ENCODE measurements at places on chromosomes 7 and 10.
A peak's percentile ranks its signal among the peaks of the same experiment; 100 is the strongest.

GRCh38 chr7:117036053-117036669 lies 82.9 kb downstream of the ST7 start:
- no peak for DNase-seq

GRCh38 chr10:60212195-60212594 lies 177.5 kb downstream of the ANK3 start:
- no peak for DNase-seq

DNA sequence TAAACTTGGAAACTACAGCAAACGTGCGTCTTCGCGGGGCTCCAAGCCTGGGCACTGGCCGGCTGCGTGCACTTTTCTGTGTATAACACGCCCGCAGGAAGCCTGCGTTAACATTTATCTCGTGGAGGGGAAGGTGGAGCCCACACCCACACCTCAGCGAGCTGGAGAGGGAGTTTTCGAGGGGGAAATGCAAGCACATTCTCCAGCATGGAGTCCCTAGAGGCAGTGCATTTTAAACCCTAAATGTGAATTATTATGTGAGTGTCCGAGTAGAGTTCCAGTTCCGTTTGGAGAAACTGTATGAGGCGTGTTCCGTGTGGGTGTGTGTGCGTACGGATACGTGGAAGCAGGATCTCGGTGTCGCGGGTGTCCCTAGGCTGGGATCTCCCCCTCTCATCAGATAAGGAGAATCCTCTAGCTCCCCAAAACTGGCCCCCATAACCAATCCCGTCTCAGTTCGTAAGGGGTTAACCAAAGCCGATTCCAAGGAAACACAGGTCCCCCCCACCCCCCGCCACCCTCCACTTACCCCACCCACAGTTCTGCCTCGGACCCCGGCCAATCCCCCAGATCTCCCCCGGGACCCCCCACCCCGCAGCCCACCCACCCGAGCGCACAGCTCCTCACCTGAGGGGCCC lies 403 bp downstream of the CDK6 start:
- no peak for DNase-seq

DNA sequence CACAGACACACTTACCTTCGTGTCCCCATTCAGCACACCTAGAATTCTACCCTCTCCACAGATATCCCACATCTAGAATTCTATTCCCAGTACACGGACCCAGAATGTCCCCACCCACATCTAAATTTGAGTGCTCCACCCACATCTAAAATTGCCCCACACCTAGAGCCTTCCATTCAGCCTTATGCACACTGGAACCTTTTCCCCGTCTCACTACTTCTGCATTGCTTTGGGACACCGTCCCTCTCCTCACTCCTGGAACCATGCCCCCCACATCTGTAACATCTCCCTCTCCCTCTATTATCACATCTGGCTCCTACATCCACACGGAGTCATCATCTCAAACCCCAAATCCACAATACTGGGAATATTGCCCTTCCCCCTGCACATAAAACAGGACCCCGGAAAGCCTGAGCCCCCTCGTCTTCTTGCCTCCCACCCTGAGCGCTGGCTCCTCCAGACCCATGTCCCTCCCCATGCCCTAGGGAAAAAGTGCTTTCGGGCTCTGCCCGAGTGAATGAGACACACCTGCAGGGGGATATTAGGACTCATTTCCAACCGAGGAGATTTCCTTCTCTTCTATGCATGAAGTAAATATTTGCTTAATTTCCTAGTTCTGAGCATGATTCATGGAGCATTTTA lies 125.8 kb upstream of the UNC5B start:
- peak; percentile 2 for DNase-seq

- DNase-seq: no peak
Measured at GRCh38 chr10:56551037-56551436, 190.0 kb upstream of the ZWINT start.

- no peak for DNase-seq
Measured at GRCh38 chr10:19651549-19651948, 164.7 kb upstream of the PLXDC2 start.

- DNase-seq: no peak
Measured at GRCh38 chr7:37376386-37376785, 72.3 kb downstream of the ELMO1 start.

DNA sequence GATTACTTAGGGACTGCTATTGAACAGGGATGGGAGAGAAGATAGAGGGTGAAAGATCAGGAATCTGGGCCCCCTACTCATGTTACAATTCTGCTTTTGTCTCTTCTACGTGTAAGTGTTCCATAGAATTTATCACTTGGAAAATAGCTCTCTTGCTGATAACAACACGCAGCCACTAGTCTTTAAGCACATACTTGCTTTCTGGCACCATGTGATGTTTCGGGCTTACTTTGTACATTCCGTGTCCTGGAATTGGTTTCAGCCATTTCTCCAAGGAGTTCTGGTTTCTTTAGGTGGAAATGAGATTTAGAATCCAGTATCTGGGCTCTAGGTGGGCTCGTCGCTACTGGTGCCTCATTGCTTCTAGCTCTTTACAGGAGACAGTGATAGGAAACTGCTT lies 59.7 kb downstream of the TFAM start:
- no peak for DNase-seq

GRCh38 chr10:61378865-61379264 lies 74.3 kb downstream of the TMEM26 start:
- no peak for DNase-seq

DNA sequence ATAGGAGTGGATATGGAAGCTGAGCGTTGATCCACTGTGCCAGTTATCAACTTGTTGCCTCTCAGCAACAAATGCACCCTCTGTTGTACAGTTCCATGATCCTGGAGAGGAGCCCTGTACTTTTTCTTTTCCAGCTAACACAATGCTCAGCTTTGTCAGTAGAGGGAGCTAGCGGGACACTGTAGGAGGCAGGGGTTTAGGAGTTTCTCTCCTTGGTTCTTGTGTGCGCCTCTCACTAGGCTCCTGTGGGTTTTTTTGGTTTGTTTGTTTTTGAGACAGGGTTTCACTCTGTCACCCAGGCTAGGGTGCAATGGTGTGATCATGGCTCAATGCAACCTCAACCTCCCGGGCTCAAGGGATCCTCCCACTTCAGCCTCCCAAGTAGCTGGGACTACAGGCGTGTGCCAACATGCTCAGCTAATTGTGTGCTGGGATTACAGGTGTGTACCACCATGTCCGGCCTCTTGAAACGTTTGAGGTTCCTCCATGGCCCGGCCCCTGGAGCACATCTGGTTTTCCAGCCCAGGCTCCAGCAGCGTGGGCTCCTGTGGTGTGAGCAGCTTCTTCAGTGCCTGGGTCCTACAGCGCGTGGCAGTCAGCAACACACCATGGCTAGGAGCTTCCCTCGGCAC lies 12.0 kb upstream of the MARVELD1 start:
- DNase-seq: peak; percentile 85

DNA sequence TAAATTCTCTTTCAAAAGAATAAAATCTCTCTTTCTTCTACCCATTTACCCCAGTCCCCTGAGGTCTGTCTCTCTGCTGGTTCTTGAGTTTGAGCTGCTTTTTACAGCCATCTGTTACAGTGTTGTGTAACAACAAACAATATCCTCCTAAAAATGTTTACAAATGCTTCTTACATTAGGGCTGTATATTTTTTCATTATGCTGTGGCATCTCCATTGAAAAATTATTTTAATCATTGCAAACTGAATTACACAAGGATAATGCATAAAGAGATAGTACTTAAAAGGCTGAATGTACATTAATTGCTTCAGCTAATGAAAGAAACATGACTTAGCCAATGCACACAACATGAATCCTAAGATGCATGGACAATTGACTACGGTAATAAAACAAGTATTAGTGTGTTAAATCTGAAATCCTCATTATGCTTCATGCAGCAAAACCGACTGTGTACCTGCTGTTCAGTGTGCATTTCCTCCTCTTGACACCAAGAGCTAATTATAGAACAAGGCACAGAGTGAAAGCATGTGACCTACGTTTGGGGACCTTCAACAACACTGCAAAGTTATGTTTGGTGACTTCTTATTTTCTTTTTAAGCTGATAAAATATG lies 181.7 kb upstream of the RHOBTB1 start:
- no peak for DNase-seq

- DNase-seq: peak; percentile 76
Measured at GRCh38 chr7:158818325-158819213, 10.7 kb downstream of the ESYT2 start.

GRCh38 chr7:131080754-131081153 lies 246.9 kb upstream of the MKLN1 start:
- DNase-seq: no peak

- DNase-seq: no peak
Measured at GRCh38 chr7:157722137-157723060, 385.6 kb downstream of the DNAJB6 start.

DNA sequence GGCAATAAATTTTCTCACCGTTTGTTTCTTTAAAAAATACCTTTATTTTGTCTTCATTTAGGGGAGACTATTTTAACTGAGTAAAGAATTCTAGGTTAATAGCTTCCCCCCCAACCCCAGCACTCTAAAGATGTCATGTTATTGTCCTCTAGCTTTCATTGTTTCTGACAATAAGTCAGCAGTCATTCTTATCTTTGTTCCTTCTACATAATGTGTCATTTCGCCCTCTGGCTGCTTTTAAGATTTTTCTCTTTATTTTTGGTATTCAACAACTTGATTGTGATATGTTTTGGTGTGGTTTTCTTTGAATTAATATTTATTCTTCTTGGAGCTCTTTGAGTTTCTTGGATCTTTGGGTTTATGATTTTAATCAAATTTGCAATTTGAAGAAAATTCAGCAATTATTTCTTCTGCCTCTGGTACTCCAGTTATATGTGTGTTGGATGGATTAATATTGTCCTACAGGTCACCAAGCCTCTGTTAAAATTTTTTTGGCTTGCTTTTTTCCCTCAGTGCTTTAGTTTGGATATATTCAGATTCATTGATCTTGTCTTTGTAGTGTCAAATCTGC lies 64.6 kb upstream of the ELN start:
- no peak for DNase-seq

- no peak for DNase-seq
Measured at GRCh38 chr7:42217053-42217452, 20.0 kb downstream of the GLI3 start.

GRCh38 chr10:95400787-95401186 lies 110.0 kb upstream of the PDLIM1 start:
- no peak for DNase-seq

- no peak for DNase-seq
Measured at GRCh38 chr7:118352867-118353453, 128.5 kb downstream of the ANKRD7 start.

DNA sequence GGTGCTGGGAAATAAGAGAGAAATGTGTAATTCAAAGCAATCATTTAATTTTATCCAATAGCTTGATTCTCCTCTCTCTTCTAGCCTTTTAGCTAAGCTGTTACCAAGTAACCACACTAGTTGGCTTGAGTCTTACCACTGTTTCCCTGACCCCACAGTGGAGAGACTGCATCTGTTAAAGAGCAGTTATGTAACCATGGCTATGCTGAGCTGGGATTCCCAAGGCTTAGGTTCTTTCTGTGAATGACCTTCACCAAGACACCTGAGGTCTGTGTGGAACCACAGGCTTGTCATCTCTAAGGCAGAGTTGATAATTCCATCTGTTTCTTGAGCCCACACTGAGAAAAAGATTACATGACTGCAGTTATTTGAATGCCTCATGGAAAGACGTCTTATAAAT lies 47.7 kb upstream of the ATRNL1 start:
- no peak for DNase-seq

DNA sequence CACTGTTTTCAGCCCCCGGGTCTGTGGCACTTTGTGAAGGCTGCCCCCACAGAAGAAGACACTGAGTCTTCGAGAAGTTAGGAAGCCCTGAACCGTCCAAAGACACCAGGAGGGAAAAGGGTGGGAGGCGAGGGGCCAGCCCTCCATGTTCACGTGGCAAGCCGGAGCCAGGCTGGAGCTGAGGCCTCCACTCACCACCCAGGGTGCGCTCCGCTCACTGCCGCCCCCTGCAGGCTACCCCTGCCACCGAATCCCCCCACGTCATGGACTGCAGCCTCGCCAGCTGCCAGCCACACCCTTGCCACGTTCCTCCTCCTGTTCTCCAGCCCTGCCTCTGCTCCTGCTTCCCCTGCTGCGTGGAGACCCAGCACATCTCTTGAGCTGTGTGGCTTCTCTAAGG lies 59.0 kb upstream of the EN2 start:
- DNase-seq: peak; percentile 58

DNA sequence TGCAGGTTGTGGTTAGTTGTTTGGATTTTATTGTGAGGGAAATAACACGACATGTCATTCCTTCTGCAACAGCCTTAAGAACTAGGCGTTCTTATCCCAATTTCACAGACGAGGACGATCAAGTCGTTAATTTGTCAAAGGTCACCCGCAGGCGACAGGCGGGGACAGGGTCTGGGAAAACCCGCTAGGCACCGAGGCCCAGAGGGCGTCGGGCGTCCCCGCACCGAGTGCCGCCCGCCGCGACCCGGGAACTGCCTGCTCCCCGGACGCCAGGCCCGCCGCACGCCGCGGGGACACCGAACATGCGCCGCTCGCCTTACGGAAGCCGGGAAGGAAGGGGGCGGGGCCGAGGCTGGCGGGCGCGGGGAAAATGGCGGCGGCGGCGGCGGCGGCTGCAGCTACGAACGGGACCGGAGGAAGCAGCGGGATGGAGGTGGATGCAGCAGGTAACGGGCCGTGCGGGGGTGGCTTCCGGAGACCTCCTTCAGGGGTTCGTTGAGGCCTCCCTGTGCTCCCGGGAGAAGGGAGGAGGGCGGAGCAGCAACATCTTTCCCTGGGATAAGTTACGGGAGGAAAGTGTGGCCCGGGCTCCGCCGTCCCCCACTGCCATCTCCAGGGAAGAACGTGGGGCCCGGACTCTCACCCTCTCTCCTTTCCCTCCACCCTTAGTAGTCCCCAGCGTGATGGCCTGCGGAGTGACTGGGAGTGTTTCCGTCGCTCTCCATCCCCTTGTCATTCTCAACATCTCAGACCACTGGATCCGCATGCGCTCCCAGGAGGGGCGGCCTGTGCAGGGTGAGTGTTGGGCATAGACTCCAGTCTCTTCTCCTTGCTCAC lies at the start of gene COPS6:
COPS6 (plus strand) TSS at position 349 of the 837 bp plus-strand sequence; CDS start at position 371, 22 bp downstream.
- DNase-seq: peak; percentile 90

DNA sequence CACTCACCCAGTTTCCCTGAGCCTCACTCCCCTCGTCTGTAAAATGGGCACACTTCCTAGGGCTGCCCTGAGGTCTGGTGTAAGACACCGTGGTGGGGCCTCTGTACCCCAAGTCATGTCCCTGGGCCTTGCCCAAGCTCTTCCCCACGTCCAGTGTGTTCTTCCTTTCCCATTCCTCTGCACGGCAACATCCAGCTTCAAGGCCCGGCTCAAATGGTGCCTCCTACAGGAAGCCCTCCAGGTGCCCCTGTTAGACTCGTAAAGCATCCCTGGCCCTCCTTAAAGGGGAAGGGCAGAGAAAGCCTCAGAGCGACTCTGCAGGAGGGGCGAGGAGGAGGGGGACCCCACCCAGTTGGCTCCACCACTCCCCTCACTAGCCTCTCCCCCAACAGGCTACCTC lies 8.6 kb downstream of the SLC29A4 start:
- DNase-seq: no peak
